Urothelium cell line (cell line): ENCODE measurements at places on chromosomes 3 and 15.

- no peak for DNase-seq
These were observed 90.2 kb downstream of the OSBPL10 start for GRCh38 chr3:31890742-31891469.

DNA sequence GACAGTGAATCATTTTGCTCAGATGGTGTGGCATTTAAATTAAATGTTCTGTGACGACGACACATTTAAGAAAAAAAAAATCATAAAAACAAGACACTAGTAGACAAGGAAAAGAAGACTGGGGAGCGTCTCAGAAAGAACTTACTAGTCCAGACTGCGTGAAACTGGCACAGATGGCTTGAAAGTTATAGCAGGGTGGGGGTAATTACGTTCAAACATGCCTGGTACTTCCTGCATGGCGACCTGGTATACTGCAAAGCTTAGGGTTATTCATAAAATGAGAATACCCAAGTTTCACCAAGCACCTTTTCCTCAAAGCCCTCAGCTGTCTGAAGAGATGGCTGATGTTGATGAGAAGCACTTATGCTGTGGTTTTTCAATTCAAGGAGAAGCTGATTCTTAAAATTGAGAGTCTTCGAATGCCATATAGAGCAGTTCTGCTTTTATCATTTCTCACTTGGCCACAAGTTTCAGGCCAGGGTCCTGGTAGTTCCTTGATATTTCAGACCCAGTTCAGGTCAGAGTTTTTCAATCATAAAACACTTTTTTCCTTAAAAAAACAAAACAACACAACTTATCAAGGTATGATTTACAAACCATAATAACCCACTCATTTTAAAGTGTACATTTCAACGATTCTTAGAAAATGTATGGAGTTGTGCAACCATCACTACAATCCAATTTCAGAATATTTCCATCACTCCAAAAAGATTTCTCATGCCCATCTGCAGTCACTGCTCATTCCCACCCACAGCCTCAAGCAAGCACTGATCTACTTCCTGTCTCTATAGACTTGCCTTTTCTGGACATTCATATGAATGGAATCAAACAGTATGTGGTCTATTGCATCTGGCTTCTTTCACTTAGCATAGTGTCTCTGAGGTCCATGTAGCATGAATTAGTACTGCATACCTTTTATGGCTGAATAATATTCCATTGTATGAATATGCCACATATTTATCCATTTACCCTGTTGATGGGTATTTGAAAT lies 24.7 kb downstream of the PCOLCE2 start:
- no peak for DNase-seq

DNA sequence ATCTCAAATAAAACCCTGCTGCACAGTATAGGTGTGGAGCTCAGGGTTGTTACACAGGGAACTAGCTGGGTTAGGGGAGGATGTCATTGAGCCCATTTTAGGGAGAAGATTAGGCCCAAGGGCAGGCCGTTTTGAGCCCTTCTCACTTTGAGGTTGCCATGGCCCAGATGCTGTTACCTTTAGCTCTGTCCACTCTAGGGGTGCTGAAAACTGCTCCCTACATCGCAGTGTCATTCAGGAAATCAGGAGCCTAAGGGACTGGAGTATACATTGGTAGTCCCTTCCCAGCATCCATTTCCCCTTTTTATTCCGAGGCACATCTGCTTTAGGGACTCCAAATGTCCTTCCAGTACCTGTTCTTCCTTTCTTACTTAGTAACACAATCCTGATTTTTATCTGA lies 79.0 kb upstream of the SELENOK start:
- peak; percentile 12 for DNase-seq

DNA sequence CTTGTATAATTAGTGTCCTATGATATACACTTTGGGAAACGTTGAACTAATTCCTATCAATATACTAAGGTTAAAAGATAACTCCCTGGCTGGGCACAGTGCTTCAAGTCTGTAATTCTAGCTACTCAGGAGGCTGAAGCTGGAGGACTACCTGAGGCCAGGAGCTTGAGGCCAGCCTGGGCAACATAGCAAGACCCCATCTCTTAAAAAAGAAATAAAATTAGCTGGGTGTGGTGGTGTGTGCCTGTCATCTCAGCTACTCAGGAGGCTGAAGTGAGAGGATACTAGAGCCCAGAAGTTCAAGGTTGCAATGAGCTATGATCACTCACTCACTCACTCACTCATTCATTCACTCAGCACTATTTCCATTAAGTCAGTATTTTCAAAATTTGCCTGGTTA lies 55.2 kb downstream of the SLC12A6 start:
- no peak for DNase-seq

GRCh38 chr3:160556141-160556540 lies 9.2 kb downstream of the KPNA4 start:
- DNase-seq: no peak

GRCh38 chr15:50275908-50276307 lies 10.4 kb upstream of the HDC start:
- no peak for DNase-seq

GRCh38 chr3:60325610-60326170 lies 925.6 kb downstream of the FHIT start:
- DNase-seq: no peak

- no peak for DNase-seq
These were observed 13.0 kb downstream of the DNAJB8 start for GRCh38 chr3:128453501-128454309.

DNA sequence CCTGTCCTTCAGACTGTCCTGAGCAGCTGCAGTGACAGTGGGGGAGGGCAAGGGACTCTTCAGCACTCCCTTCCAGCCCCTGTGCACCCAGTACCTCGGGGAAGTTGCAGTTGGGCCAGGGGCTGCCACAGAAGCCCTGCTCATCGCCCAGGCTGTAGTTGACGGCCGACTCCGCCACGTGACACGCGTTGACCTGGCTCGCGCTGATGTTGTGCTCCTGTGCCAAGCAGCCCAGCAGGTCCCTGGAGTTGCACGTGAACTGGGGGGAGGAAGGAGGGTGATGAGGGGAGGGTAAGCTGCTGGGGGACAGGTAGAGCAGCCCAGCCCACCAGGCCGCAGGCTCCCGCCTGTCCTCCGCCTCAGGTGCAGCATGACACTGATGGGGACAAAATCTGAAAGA lies 101.2 kb downstream of the SEC22A start:
- DNase-seq: no peak

DNA sequence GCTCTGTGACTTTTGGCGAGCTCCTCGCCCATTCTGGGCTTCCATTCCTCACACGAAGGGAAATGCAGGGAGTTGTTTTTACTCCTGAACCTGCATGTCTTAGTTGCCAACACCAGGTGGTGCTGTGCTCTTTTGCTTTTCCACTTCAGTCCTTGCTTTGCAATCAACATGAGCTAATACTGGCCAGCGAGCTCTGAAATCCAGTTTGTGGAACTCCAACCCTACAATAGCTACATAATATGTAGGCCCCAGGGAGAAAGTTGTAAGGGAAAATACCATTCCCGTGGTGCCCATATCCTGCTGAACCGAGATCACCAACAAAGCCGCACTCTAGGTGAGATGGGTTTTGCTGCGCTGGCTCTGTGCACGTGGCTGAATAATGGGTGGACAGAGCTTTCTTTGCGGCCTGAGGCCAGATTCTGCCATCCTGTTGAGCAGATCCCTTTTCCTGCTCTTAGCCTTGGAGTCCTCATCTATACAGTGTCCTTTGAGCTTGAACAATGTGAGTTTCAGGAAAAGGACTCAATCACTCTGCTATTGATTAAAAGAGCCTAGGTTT lies 25.0 kb downstream of the LSM3 start:
- peak; percentile 82 for DNase-seq

- peak; percentile 24 for DNase-seq
These were observed 24.0 kb upstream of the PTPRG start for GRCh38 chr3:61537366-61537765.

- no peak for DNase-seq
These were observed 46.6 kb downstream of the SLCO2A1 start for GRCh38 chr3:133983126-133983525.

DNA sequence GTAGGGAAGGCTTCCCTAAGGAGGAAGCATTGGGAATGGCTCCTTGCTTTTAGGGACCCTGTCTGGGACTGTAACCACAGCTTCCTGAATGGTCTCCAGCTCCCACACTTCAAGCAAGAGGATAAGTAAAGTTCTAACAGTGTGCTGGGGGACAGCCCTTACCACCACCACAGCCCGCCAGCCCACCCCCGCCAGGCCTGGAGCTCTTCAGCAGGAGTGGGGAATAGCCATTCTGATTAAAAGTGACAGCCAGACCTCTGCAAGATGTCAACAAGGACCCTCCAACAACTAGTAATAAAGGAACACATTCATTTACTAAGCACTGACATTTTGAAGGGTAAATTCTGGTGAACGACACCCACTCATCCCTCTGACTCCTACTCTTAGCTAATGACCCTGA lies 49.4 kb downstream of the CPN2 start:
- DNase-seq: no peak

DNA sequence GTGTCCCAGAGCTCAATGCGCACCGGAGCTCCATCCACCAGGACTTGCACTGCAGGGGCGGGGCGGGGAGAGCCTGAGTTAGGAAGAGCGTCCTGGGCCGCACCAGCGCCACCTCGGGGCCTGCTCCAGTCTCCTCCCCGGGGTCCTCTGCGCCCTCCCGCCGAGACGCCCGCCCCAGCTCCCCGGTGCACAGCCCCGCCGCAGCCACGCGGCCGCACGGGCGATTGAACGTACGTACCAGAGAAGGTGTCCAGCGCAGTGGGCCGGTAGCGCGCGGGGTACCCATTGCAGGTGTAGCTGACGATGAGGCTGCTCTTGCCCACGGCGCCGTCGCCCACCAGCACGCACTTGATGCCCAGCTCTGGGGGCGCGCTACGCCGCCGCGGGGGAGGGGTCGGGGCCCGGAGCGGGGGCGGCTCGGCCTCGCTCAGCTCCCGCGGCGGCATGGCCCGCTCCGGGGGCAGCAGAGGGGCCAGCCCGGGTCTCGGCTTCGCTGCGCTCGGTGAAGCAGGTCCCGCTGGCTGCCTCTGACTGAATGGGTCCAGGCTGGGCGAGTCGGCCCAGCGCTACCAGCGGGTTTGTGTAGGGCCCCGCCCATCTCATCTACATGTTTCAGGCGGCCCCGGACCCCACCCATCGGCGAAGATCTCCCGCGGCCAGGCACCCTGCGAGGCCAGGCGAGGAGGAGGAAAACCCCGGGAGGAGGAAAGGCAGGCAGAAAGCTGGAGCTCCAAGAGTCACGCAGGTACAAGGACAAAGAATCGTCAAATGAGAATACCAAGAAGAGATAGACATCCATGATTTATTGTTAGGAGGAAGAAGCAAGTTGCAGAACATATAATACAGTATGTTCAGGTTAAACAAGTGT lies at the start of gene RHOV:
RHOV (minus strand) TSS at position 541 of the 868 bp plus-strand sequence; CDS start at position 446, 95 bp downstream.
- DNase-seq: peak; percentile 79

GRCh38 chr3:29070959-29071634 lies 209.8 kb upstream of the RBMS3 start:
- DNase-seq: no peak

DNA sequence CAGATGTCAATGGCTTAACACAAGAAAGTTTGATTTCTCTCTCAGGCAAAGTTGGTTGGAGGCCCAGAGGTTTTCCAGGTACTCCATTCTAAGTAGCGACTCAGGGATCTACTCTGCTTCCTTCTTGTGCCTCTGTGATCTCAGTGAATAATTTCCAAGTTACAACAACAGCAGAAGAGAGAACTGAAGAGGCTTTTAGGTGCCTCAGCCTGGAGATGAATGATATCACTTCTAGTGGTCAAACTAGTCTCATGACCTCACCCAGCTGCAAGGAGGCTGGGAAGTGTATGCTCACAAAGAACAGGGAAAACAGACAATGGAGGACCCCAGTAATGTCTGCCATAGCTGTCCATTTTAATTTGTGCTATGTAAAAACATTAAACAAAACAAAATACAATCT lies 4.6 kb upstream of the PRICKLE2 start:
- peak; percentile 14 for DNase-seq

DNA sequence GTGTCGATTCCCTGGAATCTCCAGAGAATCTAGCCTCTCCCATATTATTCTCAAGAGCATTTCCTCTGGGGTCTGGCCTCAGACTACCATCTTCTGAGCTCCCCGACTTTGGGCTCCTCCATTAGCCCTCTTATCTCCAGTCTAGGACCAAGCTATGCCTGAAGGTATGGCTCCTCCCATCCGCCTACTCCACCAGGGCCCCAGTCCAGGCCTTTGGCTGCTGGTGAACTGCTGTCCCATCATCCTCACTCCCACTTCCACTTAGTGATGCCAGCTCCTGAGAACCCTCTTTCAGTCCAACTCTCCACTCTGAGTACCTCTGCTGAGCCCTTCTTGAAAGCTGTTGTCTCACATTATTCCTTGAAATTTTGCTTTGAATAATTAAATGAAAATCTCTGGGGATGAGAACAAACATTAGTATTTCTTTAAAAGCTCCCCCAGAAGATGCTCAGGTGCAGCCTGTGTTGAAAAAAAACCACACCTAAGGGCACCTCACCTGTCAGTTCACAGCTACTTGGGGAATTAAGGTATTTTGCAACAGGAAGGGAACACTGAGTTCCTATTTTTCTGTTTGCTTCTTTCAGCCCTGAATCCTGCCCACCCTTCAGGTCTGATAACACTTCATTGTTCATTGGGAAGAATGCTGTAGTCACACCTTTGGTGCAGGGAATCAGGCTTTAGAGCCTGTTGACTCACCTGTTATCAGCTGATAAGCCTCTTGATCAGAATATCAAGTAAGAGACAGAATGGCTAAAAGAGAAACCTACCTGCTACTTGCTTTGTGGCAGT lies 9.5 kb downstream of the CLDN18 start:
- no peak for DNase-seq

DNA sequence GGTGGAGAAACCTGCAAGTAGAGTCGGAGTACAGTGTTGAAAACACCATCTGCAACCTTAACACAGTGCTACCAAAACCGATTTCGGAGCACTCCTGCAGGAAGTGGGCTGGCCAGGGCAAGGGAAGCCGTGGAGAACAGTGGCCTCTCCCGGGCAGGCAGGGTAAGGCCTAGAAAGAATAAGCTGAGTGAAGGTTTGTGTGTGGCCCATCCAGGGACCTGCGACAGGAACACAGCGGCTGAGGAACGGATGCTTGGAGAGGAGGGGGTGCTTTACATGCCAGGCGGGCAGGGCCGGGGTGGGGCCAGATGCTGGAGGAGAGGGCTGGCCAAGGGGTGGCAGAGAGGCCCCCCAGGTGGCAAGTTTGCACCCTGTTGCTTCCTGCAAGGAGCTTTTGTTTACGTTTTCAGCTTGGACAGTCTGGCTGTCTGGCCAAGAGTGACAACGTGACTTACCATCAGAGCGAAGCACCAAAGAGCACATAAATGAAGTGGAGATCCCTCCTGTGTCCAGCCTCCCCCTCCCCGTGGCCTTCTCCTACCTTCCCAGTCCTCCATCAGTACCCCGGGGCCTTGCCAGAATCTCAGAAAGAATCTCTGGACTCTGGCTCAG lies 156.5 kb downstream of the PGPEP1L start:
- peak; percentile 72 for DNase-seq

DNA sequence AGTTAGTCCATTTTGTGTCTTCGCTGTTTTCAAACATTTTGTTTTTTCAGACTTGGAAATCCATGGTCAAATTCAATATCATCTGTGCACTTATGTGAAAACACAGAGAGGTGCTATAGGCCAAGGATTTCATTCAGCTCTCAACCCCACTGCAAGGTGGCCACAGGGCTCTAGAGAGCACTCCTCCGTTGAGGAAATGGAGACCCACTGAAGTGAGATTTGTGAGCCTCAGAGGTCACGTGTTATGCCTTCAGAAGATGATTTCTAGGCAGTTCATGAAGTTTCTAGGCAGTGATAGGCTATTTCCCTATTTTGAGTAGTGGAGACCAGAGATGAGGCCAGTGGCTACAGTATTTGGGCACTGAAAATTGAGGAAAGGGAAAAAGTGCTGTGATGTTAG lies 88.2 kb downstream of the UNC13C start:
- no peak for DNase-seq

- DNase-seq: no peak
These were observed 72.7 kb downstream of the RARB start for GRCh38 chr3:25500706-25501210.
